Lung (tissue), 17 donors: ENCODE measurements at places on chromosomes 11 and 22.
A peak's percentile ranks its signal among the peaks of the same experiment; 100 is the strongest.

DNA sequence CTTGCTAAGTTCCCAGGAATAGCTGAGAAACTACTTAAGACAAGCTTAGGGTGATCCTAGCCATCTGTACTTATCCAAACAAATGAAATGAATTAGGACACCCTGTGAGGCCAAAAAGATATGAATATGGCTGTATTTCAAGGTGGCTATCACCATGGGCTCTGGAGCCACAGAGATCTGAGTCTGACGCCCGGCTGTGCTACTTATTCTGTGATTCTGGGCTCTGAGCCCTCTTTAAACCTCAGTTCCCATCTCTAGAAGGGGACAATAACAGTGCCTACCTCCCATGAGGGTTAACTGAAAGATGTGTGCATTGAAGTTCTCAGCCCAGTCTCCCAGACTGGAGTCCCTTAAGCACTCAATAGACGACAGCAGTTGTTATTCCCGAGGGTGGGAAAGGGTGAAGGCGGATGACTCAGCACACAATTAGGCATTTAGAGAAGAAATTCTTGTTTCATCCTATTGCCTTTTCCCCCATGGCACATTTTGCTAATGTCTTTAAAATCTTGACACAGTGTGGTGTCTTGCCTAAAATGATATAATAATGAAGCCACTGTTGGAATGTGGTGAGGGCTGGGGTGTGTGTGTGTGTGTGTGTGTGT lies 132.5 kb downstream of the ADAMTS15 start:
- DNase-seq, result peak; percentile 76
- H3K4me1 ChIP-seq, result no peaks in the 10 kb centered on the region
- no peaks in the 10 kb centered on the region for H3K27me3 ChIP-seq
- H3K36me3 ChIP-seq, result no peaks in the 10 kb centered on the region

DNA sequence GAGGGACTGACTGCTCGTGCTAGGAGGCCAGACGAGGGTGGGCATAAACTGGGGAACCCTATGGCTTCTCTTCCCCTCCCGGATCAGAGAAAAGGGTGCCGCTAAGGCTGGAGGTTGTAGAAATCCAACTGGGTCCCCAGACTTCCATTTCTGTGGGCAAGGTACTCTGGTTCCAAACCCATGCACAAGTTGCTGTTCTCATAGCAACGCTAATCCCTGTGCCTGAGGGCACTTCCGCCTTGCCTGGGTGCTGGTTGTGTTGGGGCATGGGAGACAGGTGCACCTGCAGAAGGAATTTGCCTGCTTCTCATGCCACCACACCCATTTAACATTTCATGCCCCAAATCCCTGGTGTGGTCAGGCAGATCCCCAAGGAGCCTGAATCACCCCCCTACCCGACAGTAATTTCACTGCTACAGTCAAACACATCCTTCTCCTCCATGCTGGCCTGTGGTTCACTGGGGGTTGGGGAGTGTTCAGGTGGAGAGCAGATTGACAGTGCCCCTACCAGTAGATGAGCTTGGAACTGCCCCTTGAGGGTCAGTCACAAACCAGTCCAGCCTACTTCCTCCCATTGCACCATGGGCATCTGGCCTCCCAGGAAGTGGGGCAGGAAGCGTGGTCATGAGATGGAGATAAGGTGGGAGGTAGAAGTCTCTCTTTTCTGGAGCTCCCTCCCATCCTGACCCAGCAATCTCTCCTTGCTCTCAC lies 1.2 kb downstream of the C2CD2L start:
- DNase-seq, result no peak
- peaks cover 19% of the 10 kb centered on the region for H3K4me1 ChIP-seq
- peak overlapping the region; percentile 90 for H3K27ac ChIP-seq
- no peaks in the 10 kb centered on the region for H3K36me3 ChIP-seq
- H3K27me3 ChIP-seq, result no peaks in the 10 kb centered on the region

DNA sequence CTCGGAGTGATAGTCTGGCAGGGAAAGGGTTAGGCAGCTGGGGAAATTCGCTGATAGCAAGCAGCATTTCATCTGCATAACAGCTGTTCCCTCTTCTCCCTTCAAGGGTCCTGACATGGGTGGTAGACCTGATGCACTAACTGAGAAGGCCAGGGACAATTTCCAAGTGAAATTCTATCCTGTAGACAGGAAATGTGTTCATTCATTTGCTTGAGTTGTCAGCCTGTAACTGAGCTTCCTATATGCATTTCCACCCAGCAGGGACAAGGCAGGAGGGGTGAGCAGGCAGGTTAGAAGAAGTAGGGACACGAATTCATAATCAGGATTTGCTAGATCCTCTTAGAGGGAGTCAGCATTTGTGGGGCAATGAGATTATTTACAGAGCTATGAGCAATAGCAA lies 154.3 kb upstream of the NCAM1 start:
- no peaks in the 10 kb centered on the region for H3K36me3 ChIP-seq
- H3K4me1 ChIP-seq, result no peaks in the 10 kb centered on the region
- H3K27ac ChIP-seq, result no peak overlapping the region
- no peaks in the 10 kb centered on the region for H3K27me3 ChIP-seq
- peak; percentile 50 for DNase-seq

DNA sequence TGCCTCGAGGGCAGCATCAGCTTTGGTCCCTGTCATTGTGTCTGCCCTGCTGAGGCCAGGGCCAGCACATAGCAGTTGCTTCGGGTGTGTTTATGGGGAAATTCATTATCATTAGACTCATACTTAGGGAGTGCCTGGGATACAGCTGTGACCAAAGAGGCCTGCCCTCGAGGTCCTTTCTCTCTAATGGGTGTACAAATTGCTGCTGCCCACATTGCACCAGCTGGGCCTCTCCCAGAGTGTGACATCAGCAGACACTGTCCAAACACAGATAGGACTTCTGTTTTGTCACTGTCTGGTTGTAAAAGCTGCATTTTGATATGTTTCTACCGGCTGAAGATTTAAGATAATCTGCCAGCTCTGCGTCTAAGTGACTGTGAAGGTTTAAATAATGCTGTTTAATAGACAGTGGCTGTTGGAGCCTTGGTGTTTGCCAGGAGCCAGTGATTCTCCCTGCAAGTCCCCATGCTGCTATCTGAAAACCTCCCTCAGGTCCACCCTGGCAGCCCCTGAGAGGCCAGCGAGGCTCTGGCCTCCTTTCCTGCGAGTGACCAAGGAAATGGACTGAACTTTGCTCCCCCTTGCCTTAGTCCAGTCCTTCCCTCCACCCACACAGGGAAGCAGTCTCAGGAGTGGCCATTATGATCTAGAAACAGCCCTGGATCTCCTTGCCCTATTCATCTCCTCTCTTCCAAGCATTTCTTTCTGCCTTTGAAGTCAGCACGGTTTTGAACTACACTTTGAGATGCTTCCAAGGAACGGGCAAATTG lies 505.2 kb downstream of the TBC1D22A start:
- no peak overlapping the region for H3K27ac ChIP-seq
- H3K4me1 ChIP-seq, result peaks cover 7% of the 10 kb centered on the region
- no peaks in the 10 kb centered on the region for H3K27me3 ChIP-seq
- H3K4me3 ChIP-seq, result no peak overlapping the region
- peak; percentile 29 for DNase-seq
- H3K36me3 ChIP-seq, result no peaks in the 10 kb centered on the region

DNA sequence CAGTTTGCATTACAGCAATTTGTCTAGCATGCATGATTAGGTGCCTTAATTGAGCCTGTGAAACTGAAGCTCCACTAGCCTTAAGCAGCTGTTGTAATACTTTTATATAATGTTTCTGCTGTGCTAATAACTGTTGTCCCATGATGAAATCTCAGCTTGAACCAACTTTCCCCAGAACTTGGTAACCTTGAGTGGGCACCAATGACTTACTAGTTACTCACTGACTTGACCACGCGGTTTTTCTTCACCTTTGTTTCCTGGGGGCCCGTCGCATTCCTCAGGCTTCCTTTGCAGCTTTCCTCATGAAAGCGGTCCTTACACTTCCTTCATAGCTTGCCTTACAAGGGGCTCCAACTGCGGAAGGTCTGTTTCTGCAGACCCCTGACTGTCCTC lies 11.2 kb upstream of the GLYATL1 start:
- H3K36me3 ChIP-seq, result no peaks in the 10 kb centered on the region
- H3K27ac ChIP-seq, result no peak overlapping the region
- no peaks in the 10 kb centered on the region for H3K27me3 ChIP-seq
- no peak for DNase-seq
- no peaks in the 10 kb centered on the region for H3K4me1 ChIP-seq
- H3K4me3 ChIP-seq, result no peak overlapping the region

- no peaks in the 10 kb centered on the region for H3K4me1 ChIP-seq
- DNase-seq, result peak; percentile 47
- H3K27ac ChIP-seq, result no peak overlapping the region
These were observed 33.8 kb downstream of the OR2AG2 start for GRCh38 chr11:6737872-6738466.

DNA sequence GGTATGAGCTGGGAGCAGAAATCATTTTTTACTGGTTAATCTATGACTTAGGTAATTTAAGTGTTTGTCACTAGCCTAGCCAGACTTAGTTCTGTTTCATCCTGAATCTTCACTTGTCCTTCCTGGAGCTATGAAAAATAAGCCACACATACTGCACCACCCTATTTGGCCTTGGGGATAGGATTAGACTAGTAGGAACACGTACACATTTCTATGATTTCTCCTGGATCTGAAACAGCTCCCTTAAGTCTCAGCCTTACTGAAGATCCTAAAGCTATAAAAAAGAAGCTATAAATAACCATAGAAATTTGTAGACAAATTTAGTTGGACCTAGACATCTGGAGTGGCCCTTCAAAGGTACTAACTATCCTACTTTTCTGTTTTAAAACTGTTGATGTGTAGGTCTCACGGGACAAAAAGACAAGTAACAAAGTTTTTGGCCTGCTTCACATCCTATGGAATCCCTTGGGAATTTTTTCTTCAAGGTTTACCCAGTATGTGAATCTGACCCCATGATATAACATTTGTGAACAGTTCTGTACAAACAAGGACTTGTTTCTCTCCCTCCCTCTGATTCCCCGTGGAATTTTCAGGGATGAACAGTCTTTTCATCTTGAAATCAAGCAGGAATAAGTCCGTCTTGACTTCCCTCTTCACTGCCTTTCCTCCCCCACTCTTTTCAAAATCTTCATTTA lies 275.0 kb downstream of the FAM76B start:
- no peaks in the 10 kb centered on the region for H3K4me1 ChIP-seq
- no peaks in the 10 kb centered on the region for H3K36me3 ChIP-seq
- DNase-seq, result no peak
- H3K27ac ChIP-seq, result no peak overlapping the region

DNA sequence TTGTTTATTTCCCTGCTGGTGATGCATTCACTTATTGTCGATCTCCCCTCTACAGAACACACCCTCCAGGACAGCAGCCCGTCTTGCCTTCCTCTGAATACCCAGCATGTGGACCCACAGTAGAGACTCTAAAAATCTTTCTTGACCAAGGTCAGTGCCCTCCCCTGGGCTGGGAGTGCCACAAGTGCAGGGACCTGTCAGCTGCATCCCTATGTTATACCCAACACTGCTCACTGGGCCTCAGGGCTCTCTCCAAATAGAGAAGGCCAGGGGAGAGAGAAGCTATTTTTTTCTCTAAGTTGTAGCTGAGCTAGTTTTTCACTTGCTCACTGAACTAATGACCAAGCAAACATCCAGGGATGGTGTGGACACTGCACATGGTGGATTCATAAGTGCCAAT lies 9.8 kb downstream of the KCNJ1 start:
- no peak overlapping the region for H3K4me3 ChIP-seq
- peaks cover 9% of the 10 kb centered on the region for H3K4me1 ChIP-seq
- no peaks in the 10 kb centered on the region for H3K36me3 ChIP-seq
- no peaks in the 10 kb centered on the region for H3K27me3 ChIP-seq
- no peak overlapping the region for H3K27ac ChIP-seq

- H3K36me3 ChIP-seq, result peaks cover 27% of the 10 kb centered on the region
- H3K27me3 ChIP-seq, result no peaks in the 10 kb centered on the region
- H3K4me3 ChIP-seq, result peak overlapping the region; percentile 59
- no peak for DNase-seq
These were observed 653 bp downstream of the NAGA start for GRCh38 chr22:42069801-42070516.

GRCh38 chr11:112611771-112612170 lies 349.4 kb upstream of the NCAM1 start:
- peaks cover 4% of the 10 kb centered on the region for H3K4me1 ChIP-seq
- no peak overlapping the region for H3K27ac ChIP-seq
- H3K4me3 ChIP-seq, result no peak overlapping the region
- H3K27me3 ChIP-seq, result no peaks in the 10 kb centered on the region
- no peak for DNase-seq

GRCh38 chr11:84437071-84437980 lies 1151.2 kb upstream of the CCDC90B start:
- no peaks in the 10 kb centered on the region for H3K36me3 ChIP-seq
- no peaks in the 10 kb centered on the region for H3K4me1 ChIP-seq
- peak; percentile 24 for DNase-seq
- no peak overlapping the region for H3K4me3 ChIP-seq

DNA sequence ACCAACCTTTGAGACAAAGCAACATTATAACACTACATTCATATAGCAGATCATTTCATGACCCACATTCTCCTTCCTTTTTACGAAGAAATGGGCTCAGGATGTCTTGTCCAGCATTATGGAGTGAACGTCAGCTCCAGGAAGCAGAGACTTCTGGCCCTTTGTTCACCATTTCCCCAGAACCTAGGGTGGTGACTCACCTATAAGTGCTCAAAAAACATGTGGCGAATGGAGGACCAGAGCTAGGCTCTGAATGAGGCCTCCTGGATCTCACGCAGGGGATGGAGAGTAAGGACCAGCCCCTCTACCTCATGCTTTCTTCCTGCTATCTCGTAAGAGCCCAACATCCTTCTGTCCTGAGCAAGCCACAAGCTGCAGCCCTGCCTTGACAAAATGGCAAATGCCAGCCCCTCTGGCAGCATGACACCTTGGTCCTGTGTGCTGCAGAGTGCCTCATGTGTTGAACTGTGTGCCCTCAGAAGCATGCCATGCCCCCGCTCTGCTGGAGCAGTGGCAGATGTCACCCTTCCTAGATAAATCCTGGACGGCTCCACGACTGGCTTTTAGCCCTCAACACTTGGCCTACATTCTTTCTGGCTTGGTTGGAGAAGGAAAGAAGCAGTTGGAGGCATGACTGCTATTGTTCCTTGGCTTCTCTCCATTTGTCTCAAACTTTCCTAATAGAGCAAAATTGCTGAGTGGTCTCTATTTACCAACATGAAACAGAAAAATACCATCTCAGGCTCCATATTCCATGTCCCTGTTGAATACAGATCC lies 6.5 kb upstream of the ST3GAL4 start:
- no peaks in the 10 kb centered on the region for H3K27me3 ChIP-seq
- peaks cover 73% of the 10 kb centered on the region for H3K4me1 ChIP-seq
- H3K4me3 ChIP-seq, result no peak overlapping the region
- peaks cover 9% of the 10 kb centered on the region for H3K36me3 ChIP-seq
- peak; percentile 72 for DNase-seq
- peak overlapping the region; percentile 86 for H3K27ac ChIP-seq

GRCh38 chr11:131385763-131386390 lies 15.5 kb downstream of the NTM start:
- H3K27me3 ChIP-seq, result no peaks in the 10 kb centered on the region
- H3K4me3 ChIP-seq, result no peak overlapping the region
- no peak for DNase-seq
- H3K27ac ChIP-seq, result no peak overlapping the region
- no peaks in the 10 kb centered on the region for H3K36me3 ChIP-seq

DNA sequence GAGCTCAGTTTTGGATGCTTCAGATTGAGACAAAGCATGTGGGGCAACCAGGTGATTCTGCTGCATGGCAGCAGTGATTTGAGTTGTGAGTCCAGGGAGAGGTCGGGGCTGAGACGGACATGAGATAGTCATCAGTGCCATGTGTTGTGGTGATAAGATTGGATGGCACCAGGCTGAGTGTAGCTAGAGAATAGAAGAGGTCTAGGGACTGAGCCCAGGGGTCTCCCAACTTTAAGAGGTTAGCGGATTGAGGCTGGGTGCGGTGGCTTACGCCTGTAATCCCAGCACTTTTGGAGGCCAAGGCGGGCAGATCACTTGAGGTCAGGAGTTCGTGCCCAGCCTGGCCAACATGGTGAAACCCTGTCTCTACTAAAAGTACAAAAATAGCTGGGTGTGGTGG lies 6.3 kb upstream of the CTSD start:
- H3K27me3 ChIP-seq, result no peaks in the 10 kb centered on the region
- H3K36me3 ChIP-seq, result no peaks in the 10 kb centered on the region
- H3K27ac ChIP-seq, result no peak overlapping the region
- no peak for DNase-seq
- no peaks in the 10 kb centered on the region for H3K4me1 ChIP-seq
